ENCODE measurements at places on chromosomes 16 and 17.

GRCh38 chr17:2547176-2547575 is 35.5 kb upstream of the METTL16 start:
- no peak for DNase-seq

GRCh38 chr16:75446416-75446815 is 13.1 kb upstream of the CFDP1 start:
- no peak for DNase-seq

DNA sequence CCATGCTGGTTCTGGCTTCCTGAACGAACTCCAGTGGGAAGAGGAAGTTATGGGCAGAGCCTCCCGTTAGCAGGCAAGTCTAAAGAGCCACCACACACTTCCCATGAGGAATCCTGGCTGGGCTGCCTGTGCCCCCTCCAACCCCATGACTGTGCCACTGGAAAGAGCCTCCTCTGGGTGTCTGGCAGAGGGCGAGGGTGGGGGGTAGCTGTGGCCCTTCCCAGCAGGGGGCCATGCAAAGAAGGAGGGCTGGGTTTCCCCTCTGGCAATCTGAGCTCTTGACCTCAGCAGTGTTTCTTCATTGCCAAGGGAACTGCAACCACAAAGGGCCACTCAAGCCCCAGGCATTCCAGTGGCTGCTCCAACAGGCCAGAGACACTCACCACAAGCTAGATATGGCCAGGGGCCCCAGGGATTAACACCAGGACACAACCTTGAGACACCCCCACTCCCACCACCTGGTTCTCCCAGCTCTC is 1.7 kb upstream of the RRAD start:
- DNase-seq: no peak

DNA sequence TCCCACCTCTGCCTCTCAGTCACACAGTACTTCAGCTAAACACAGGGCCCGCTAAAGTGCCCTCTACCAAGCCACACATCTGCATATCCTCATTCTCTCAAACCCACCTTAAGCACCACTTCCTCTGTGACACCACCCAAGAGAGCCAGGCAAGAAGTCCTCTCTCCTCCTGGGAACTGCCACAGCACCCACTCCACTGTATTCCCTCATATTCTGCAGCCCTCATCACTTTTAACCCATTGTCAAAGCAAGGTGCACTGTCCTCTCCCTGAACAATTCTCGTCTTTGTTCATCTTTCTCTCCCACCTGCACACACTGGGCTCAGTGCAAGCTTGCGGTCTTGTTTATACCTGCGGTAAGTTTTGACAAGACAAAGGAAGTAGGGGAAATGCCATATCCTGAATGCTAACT is 13.6 kb downstream of the CHD9 start:
- DNase-seq: peak; percentile 7

GRCh38 chr17:16288860-16289571 is 64.3 kb downstream of the CENPV start:
- no peak for DNase-seq

DNA sequence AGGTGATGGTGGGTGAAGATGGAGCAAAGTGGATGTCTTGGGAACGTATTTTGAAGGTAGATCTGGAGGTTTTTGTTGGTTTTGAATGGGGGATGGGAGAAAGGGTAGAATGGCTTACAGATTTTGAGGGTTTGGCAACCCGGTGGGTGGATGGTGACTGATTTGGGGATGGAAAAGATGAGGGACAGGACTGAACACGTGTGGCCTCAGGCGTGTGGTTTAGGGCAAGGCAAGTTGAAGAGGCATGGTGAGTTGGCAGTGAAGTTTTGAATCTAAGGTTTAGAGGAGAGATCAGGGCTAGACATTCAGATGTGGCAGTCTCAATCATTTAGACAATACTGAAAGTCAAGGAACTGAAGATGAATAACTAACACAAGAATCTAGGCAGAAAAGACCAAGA is 5.0 kb upstream of the DCTPP1 start:
- DNase-seq: no peak

DNA sequence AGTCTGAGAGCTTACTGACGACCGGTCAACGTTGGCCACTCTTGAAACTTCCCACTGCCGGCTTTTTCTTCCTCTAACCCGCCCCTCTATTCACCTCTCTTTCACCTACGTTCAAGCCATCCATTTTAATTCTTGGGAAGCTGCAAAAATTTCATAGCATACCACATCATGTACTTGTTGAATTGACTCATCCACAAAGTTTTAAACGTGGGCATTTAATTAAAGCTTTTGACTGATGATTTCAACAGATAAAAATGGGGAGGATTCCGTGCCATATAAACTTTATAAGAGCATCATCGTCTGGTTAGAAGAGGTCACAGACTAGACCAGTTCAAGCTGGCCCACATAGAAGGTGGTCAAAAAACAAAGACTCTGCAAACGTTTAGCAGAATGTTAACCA is 22.5 kb downstream of the VPS53 start:
- no peak for DNase-seq

DNA sequence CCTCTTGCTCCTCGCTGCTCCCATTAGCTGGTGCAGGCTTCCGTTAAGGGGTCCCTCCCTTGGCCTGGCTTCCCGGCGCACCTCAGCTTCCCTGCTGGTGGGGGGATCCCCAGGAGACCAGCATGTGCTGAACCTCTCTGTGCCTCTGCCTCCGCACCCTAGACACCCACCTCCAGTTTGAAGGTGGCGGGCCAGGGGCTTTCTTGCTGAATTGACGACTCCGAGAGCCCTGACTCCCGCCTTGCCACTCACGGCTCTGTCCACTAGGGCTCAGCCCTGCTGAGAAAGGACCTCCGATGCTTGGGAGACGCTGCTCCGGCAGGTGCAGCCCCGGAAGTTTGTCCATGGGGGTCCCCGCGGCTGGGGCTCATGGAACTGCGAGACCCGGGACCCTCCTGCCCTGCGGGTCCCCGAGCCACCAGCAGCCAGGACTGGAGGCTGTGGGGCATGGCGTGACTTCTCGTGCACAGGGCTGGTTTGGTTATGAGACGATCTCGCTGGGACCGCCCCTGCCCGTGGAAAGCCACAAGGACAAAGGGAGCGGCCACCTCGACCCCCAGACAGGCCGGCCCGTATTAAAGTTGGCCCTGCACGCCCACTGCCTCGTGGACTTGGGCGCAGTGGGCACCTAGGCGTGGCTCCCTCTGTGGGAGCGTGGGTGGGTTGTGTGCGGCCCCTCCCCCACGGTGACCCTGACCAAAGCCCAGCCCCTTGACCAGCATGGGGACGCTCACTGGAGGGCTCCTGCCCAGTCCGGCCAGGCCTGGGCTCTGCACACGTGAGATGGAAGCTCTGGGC is 8.1 kb downstream of the CHMP6 start:
- no peak for DNase-seq

DNA sequence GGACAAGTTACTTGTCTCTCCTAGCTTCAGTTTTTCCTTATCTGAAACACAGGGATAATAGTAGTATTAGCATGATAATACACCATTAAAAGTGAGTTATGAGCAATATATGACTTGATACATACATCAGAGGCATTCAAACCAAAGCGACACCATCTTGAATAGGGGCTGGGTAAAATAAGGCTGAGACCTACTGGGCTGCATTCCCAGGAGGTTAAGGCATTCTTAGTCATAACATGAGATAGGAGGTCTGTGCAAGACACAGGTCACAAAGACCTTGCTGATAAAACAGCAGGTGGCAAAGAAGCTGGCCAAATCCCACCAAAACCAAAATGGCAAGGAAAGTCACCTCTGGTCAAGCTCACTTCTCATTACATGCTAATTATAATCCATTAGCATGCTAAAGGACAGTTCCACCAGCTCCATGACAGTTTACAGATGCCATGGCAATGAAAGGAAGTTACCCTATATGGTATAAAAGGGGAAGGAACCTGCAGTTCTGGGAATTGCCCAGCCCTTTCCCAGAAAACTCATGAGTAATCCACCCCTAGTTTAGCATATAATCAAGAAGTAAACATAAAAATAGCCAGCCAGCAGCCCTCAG is 37.2 kb upstream of the HS3ST3A1 start:
- no peak for DNase-seq

- no peak for DNase-seq
These were observed 295.6 kb downstream of the WWOX start for GRCh38 chr16:78395035-78395434.

- DNase-seq: no peak
These were observed 197.1 kb downstream of the HS3ST4 start for GRCh38 chr16:25888868-25889267.

DNA sequence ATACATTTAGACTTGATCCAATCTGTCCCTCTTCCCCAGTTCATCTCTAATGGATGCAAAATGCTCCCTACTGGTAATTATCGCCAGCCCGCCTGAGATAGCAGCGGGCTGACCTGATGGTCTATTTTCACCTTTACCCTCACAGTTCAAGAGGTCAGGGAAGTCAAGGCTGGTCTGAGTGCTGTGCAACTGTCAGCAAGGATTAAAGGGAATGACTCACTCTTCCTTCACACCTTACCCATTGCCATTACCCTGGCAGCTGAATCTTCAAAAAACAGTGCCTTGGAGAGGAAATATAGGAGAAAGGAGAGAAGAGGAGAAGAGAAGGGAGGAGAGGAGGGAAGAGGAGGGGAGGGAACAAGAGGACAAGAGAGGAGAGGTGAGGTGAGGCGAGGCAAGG is 36.3 kb downstream of the GRB7 start:
- no peak for DNase-seq

Data from CD4-positive, alpha-beta T cell treated with Interleukin-6 at 100 ng/mL for 8 hours (primary cell).